ENCODE measurements at places on chromosomes 4 and X.

DNA sequence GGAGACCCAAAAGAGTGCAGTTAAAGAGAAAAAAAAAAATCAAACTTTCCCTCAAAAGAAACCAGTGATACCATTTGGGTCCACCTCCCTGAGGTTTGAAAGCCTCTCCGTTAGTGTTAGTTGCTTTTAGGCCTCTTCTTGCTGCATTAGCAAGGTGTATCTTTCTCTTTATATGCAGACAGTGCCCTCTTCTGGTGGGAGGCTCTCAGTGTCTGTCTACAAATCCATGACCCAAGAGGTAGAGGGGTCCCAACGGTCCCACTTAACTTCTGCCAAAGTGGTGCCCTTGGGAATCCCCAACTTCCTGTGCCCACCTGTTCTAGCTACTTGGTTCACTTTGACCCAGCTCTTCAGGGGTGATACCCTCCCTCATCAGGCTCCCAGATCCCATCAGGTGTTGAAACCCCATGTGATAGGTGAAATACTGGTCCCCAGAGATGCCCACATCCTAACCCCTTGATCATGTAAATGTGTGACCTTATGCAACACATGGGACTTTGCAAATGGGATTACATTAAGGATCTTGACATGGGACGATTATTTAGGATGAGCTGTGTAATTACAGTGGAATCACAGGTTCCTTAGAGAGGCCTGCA, 63.7 kb upstream of the CD99 start:
- no peak for DNase-seq

- DNase-seq = no peak
Measured at GRCh38 chrX:130098210-130098552, 12.1 kb downstream of the ELF4 start.

DNA sequence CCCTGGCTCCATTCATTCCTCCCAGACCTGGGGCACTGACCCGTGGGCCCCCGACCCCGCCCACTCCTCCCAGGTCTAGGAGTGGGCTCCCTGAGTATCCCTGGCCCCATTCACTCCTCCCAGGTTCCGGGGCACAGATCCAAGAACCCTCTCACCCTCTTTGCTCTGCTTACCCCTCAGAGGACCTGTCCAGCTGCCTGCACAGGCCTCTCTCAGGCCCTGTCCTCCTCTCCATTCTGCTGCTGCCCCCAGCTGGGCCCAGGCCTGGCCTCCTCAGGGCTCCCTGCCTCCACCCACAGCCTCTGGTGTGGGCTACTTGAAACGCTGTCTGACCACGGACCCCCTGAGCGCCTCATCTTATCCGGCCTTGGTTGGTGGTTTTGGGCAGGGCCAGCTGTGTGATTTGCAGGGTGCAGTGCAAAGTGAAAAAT, 217.7 kb upstream of the PSAPL1 start:
- no peak for DNase-seq

DNA sequence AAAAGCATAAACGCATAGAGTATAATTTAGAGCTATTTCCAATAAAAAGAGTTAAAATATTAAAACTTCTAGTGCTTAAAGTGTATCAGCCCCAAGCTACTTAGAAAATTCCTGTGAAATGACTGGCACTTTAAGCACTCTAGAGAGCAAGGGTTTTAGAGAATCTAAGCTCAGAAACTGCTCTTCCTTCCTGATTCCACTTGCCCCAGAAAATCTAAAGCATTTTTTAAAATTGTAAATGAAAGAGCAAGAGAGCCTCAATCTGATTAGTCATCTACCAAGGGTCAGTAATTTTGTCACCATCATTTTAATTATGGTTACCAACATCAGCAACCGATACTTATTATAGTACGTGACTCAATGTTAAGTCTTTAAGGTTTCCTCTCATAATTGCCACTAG, 25.0 kb downstream of the CTPS2 start:
- no peak for DNase-seq
